ENCODE measurements at places on chromosomes 6 and 20.
A peak's percentile ranks its signal among the peaks of the same experiment; 100 is the strongest.

DNA sequence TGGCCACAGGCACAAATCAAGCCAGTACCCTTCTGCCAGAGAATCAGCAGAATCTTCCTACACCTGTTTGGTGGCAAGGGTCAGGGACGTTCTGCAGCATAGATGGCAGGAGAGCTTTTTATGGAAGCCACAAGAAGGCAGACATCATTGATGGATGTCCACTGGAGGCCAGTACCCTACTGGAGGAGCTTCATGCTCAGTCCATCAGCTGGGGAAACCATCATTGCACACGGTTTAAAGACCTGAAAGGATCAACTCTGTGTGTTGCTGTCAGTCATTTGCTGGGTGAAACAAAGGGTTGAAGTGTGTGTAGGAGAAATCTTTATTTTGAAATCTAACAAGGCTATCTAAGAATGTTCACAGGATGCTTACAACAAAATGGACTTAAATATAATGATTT is 158.9 kb upstream of the SASH1 start:
- DNase-seq, result no peak

- DNase-seq, result no peak
These were observed 122.0 kb upstream of the NRSN1 start for GRCh38 chr6:24004062-24004461.

- no peak for DNase-seq
These were observed 111.3 kb downstream of the PREX1 start for GRCh38 chr20:48716541-48716940.

- no peak for DNase-seq
These were observed 172.7 kb upstream of the NOX3 start for GRCh38 chr6:155628306-155628705.

- peak; percentile 79 for DNase-seq
These were observed 828 bp upstream of the SULF2 start for GRCh38 chr20:47785854-47786764.

DNA sequence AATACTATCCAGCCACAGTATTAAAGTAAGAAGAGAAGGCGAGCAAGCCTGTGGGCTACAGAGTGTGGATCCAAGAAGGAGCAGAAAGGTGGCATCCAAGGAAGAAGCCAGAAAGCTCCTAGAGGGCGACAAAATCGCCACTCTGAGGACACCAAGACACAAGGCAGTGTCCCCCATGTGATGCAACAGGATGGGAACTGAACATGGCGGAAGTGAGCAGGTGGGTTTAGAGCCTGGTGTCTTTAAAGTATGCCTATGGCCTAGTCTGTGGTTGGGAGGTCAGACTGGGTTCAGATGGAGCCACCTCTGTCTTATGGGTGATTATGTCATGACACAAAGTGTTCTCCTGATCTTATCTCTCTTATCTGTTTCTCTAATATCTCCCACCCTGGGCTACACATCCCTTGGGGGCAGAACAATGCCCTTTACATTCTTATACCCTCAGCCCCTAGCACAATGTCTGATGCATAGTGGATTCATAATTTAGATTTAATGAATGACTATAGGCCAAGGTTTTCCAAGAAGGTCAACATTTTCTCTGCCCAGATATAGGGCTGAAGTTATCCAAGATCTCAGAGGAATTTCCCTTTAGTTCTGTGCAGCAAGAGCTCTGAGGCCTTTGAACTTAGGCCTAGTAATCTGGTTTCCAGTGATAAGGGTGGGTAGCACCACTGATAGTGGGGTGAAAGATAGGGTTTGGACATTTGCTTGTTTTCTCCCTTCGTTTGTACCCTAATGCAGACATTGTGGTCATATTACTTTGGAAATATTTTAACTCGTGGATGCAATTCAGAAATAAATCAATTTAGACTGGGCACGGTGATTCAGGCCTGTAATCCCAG is 167.3 kb upstream of the AKIRIN2 start:
- DNase-seq, result no peak

GRCh38 chr20:15836634-15837033 is 736.6 kb downstream of the KIF16B start:
- no peak for DNase-seq

DNA sequence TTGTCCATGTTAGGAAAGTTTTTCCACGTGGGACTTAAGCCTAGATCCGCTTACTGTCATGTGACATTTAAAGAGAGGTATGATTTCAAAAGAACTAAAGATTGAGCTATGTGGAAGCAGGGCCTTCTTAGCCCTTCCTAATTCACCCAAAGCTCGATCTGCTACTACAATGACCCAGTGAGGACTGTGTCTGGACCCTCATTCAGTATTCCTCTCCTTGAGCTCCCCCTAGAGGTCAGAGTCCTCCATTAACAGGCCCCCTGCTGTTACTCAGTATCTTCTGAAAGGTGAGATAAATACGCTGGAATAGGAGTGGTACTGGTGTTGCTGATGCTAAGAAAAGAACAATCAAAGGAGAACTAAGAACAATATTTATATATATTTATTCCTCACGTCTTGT is 414.0 kb downstream of the GJA1 start:
- DNase-seq, result peak; percentile 76

DNA sequence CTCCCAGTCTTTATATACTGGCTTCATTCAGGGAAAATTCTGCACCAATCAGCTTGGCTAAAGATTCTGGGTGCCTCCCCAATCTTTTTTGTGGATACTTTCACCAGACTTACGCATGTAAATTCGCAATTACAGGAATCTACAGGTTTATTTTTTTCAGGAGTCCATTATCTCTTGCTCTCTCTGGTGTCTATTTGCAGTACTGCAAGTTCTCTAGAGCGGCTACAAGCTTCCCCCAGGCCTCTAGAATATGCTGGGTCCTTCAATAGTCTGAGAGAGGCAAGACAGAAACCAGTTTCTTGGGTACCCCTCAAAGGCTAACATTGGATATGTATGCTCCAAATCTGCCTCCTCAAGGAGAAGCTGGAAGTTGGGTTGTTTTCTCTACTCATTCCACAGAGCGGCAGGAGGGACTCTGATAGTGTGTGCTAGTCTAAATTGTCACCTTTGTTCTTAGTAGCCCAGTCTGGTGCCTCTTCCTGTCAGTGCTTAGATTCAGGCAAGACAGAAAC is 58.5 kb downstream of the SUN5 start:
- DNase-seq, result peak; percentile 28

DNA sequence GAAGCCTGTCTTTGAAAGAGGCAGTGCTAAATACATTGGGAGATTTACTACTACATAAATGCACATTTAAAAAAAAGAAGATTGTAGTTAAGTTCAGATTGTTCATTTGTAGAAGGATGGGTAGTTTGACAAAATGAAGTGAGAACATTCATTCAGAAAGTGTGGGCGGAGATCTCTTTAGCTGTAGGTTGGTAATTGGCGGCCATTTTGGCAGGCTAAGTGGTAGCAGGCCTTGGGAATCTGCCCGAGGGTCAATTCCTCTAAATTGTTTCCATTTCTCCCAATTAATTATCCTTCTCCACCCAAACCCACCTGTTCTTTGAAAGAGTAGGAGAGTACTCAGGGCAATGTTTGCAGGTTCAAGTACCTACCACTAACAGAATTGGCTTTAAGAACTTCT is 17.9 kb downstream of the SOX4 start:
- no peak for DNase-seq

- no peak for DNase-seq
These were observed 88.2 kb downstream of the KCNB1 start for GRCh38 chr20:49394264-49394663.

GRCh38 chr20:37944456-37944981 is 41.6 kb downstream of the VSTM2L start:
- no peak for DNase-seq
